Natural killer cell treated with Interleukin-12 subunit alpha and Interleukin-12 subunit beta and Interleukin-15 and Interleukin-18, amount 100 ng/mL, for 72 hours (primary cell): ENCODE measurements at places on chromosomes 2 and 18. TPM values are rescaled to one million over a fixed set of nuclear protein-coding genes. Genes with fewer than 3 reads are reported as not detected.

GRCh38 chr2:24489465-24490180, 1.4 kb upstream of the NCOA1 start:
- no peak for DNase-seq

- no peak for DNase-seq
These were observed 27.2 kb upstream of the COBLL1 start for GRCh38 chr2:164868563-164869419.

DNA sequence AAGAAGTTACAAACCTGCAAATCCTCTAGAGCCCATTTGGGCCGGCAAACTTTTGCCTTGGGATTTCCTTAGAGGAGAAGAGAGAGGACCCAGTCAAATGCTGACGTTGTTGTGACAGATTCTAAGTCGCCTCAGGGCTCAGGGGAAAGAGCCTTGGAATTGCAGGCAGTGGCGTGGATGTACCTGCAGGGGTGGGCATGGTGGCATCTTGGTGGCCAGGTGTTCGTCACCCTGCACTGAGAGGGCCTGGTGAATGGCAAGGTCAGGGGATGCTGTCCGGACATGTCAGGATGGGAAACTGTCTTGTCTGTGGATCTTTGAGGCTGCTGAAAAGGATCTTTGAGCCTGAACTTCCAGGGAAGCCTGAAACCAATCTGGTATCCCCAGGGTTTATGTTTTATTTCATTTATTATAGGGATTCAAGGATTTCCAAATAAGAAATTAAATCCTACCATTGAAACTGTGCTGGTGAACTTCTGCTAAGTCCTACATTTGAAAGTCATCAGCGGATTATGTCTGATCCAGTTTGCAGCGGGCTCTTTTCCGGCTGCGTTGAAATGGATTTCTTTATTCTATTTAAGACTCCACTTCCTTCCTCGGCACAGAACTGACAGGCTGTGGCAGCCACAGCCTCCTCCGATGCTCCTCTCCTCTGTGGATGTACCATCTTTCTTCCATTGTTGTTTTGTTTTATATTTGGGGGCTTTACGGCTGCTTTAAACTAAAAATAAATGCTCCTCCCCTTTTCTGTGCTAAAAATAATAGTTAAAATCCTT, 207.6 kb downstream of the AGAP1 start:
- DNase-seq = peak; percentile 32

GRCh38 chr18:47944972-47945852, 14.8 kb upstream of the SMAD2 start:
- DNase-seq = no peak

DNA sequence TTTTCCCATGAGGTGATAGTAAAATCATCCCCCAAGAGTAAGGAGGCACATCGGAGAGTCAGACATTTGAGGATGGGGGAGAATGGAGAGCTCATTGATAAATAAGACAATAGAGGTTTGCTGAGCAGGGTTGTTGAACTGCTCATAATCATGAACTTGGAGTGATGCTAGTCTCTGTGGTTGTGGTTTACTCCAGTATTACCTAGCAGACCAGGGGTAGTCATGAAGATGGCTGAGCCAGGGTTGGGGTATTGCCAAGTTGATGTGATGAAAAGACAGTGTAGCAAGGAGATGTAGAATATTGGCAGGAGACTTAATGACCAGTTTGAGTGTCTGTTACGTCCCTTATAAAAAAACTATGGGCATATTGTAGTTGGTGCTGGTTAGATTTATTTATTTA, 25.4 kb downstream of the CYBRD1 start:
- DNase-seq = no peak

DNA sequence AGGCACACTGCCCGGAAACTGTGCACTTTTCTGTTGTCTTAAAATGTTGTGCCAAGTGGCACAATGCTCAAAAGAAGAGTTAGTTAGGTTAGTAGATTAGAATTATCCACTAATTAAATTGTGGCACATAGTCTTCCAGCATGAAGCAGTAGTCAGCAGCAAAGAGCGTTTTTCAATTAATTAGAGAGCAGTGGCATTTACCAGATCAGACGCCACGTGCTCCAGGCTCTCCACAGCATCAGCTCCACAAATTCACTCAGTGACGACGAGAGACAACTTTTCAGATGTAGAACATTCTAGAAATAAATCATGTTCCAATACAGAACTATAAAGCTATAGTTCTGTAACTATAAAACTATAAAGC, 16.4 kb upstream of the RTTN start:
- no peak for DNase-seq

DNA sequence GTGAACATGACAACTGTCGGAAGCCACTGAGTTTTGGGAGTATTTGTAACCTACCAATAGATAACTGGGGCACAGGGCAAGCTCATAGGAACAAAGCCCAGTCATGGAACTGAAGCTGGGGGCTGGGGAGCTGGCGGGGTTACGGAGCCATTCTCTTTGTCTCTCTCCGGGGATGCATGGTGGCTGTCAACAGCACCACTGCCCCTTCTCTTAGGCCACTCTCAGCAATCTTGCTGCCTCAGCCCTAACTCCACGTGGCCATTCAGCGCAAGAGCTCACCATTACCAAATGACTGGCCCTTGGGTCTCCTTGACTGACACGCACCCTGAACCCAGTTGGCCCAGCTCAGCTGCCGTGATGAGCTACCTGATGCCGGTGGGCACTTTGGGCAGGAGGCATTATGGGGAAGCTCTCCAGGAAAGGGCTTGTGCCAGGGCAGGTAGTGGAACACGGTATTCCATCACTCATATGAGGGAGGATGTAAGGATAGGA, 33.6 kb upstream of the ODC1 start:
- DNase-seq = no peak

Gene LHCGR
- total RNA-seq = not detected

Gene BOK
- total RNA-seq = 1.0 TPM

Gene POTEJ
- total RNA-seq = not detected

Gene KCNG3
- total RNA-seq = not detected

Gene VAMP5
- 50.7 TPM for total RNA-seq

Gene ERFE
- total RNA-seq = 3.8 TPM

Gene SPEG
- total RNA-seq = 0.86 TPM

Gene ASB18
- not detected for total RNA-seq

Gene LRRC30
- total RNA-seq = not detected

Gene VWC2L
- total RNA-seq = not detected

Gene ABCB11
- not detected for total RNA-seq

Gene STAT4
- total RNA-seq = 241 TPM

Gene MRO
- not detected for total RNA-seq
